ENCODE measurements at places on chromosomes 11 and 22. TPM values are rescaled to one million over a fixed set of nuclear protein-coding genes. Genes with fewer than 3 reads are reported as not detected.

- DNase-seq, result no peak
These were observed 56.8 kb upstream of the GAB2 start for GRCh38 chr11:78474451-78474850.

The OR5B21 gene
- total RNA-seq, result not detected

The CARNS1 gene
- total RNA-seq, result 0.38 TPM

- DNase-seq, result no peak
These were observed 233.7 kb upstream of the CADM1 start for GRCh38 chr11:115737875-115738274.

DNA sequence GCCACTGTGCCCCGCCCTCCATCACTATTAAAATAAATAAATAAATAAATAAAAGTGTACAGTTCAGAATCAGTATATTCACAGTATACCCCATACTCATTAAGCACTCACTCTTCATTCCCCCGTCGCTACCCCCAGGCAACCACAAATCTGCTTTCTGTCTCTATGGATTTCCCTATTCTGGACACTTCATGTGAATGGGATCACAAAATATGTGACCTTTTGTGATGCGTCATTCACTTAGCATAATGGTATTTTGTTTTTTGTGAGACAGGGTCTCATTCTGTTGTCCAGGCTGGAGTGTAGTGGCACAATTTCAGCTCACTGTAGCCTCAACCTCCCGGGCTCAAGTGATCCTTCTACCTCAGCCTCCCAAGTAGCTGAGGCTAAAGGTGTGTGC, 52.8 kb downstream of the RBX1 start:
- DNase-seq, result no peak

DNA sequence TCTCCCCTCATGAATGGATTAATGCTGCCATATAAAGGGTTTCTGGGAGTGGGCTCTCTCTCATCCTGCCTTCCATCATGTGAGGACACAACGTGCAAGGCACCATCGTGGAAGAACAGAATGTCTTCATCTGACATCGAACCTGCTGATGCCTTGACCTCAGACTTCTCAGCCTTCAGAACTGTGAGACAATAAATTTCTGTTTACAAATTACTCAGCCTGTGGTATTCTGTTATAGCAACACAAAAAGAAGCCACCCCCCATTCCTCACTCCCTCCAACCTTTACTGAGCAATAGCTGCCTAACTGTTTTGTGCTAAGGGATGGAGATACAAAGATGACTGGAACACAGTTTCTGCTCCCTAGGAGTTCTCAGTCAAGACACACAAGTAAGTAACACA, 106.1 kb upstream of the PLET1 start:
- DNase-seq, result no peak

The PRRG4 gene
- 48.1 TPM for total RNA-seq

GRCh38 chr22:49481659-49482399, 345.8 kb downstream of the BRD1 start:
- no peak for DNase-seq

The PNPLA5 gene
- not detected for total RNA-seq

DNA sequence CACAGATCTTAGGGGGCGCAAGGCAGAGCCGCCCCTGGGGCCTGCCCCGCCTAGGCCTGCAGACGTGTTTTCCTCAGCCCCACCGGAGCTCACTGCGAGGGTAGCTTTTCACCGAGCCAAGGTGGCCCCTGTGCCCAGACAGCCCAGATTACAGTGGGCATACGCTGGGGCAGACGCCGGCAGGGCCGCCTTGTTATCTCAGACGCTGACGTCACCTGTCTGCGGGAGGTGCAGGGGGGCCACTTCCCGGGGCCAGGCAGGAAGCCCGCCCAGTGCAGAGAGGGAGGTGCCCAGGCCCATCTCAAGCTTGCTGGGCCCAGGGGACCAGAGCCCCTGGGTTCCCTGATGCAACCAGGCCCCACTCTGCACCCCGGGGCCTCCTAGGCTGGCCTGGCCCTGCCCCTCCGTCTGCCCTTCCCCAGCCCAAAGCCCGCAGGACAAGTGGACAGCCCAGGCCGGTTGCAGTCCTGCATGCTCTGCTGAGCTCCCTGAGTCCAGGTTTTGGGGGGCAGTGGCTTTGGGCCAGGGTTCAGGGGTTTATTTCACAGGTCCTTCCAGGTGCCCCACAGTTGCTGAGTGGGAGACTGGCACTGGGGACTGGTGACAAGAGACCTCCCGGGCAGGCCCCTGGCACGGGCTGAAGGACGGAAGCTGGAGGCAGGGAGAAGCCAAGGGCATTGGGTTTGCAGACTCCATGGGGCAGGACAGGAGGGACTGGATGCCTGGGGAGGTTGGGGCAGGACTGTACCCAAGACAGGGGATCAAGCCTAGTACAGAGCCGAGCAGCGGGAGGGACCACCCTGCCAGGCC, 38.6 kb downstream of the IGF2 start:
- no peak for DNase-seq

The TECTA gene
- total RNA-seq, result not detected

GRCh38 chr22:32619614-32620426, 145.2 kb downstream of the FBXO7 start:
- DNase-seq, result no peak

DNA sequence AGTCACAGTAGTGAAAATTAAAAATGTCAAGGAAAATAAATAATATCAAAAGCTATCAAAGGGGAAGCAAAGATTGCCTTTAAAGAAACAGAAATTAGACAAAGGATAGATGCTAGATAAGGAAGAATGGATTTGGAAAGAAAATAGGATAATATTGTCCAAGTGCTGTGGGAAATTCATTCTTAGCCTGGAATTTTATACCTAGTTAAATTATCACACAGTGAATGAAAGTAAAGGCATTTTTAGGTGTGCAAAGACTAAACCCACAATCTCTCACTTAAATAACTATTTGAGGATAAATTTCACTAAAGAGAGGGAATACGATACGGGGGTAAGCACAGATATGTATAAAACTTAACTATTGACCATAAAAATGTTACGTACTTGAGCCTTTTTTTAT, 511.1 kb downstream of the TMEM135 start:
- DNase-seq, result no peak

The OVCH2 gene
- 2.1 TPM for total RNA-seq

The MRGPRF gene
- total RNA-seq, result 14.3 TPM

The CCDC134 gene
- 9.0 TPM for total RNA-seq

GRCh38 chr11:119721129-119722120, 7.6 kb downstream of the NECTIN1 start:
- DNase-seq, result no peak

- no peak for DNase-seq
These were observed 28.4 kb downstream of the CARS1 start for GRCh38 chr11:3028813-3029212.

The DLG2 gene
- 2.9 TPM for total RNA-seq

The MS4A6E gene
- total RNA-seq, result not detected

DNA sequence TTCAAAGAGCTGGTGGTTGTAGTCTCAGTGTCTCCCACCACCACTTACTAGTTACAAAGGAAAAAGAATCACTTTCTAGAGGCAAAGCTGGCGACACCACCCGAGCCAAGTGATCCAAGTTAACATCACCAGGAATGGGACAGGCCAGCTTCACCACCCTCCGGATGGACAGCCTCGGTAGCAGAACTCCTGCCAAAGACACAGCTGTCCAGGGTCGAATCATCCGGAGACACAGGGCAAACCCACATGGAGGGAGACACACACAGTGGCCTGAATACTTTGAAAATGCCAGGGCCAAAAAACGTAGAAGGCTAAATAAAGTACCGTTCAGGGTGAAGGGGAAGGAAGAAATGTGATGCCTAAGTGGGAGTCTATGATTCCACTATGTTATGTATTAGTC, 33.1 kb downstream of the KCNQ1 start:
- DNase-seq, result no peak

The DBX1 gene
- not detected for total RNA-seq

DNA sequence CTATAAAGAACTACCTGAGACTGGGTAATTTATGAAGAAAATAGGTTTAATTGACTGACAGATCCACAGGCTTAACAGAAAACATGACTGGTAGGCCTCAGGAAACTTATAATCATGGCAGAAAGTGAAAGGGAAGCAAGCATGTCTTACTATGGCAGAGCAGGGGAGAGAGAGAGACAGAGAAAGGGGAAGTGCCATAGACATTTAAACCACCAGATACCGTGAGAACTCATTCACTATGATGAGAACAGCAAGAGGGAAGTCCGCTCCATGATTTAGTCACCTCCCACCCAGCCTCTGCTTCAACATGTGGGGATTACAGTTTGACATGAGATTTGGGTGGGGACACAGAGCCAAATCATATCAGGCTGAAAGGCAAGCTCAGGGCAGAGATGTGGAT, 327.1 kb upstream of the DDI1 start:
- DNase-seq, result no peak

DNA sequence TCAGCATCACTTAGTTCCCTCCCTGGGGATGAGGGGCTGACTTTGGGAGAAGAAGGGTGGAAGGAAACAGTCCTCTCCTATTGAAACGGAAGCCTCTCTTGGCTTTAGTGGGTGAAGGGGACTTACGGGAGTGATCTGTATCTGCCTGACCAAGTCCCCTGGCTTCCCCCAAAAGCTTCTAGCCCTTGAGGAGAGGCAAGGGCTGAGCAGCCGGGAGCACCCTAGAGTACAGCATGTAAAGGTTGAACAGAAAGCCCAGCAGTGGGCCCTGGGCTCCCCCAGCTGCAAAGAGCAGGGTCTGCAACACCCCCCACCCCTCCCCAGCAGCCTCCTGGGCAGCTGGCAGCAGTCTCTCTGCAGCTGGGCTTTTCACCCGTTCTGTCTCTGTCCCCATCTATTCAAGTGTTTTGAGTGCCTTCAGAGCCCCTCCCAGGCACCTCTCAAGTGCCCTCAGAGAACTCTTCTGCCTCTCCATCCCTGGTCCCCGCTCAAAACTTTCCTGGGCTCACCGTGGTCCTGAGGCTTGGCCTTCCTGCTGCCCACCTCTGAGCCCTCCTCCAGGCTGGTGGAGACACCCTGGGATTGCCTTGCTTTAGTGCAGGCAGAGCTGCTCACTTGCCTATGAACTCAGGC, 2.7 kb downstream of the CAPN5 start:
- no peak for DNase-seq

- no peak for DNase-seq
These were observed 99.8 kb downstream of the ZBTB16 start for GRCh38 chr11:114159320-114159719.

The FUT4 gene
- 6.1 TPM for total RNA-seq

The MUC6 gene
- not detected for total RNA-seq

DNA sequence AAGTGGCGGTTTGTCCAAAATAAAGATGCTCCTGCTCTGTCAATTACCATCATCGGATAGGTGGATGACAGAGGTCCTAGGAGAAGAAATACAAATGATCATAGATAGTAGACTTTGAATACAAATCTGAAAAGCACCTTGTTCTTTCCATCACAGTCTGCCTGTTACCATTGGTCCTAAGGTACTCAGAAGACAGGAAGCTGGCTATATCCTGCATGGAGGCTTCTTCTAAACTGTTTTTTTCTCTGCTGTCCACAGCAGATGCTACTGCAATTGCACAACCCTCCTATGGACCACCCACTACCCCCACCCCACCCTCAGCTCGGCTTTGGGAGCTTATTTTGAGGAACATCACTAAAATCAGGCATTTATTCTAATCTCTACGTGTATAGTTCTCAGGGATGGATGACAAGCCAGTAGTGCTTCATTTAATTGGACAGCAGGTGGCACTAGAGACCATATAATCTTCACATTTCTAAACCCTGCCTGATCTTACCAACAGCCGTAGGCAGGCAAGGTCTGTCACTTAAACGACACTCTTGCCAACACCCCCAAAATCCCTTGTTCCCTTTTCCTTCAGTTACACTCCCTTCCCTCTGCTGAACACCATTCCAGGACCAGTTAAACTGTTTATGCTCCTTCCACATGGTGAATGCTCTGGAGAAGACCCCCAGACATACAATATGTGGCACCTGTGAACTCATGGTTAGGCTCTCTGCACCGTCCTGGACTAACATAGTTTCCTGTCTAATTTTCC, 6.6 kb upstream of the PTS start:
- DNase-seq, result no peak

The INS gene
- total RNA-seq, result not detected

DNA sequence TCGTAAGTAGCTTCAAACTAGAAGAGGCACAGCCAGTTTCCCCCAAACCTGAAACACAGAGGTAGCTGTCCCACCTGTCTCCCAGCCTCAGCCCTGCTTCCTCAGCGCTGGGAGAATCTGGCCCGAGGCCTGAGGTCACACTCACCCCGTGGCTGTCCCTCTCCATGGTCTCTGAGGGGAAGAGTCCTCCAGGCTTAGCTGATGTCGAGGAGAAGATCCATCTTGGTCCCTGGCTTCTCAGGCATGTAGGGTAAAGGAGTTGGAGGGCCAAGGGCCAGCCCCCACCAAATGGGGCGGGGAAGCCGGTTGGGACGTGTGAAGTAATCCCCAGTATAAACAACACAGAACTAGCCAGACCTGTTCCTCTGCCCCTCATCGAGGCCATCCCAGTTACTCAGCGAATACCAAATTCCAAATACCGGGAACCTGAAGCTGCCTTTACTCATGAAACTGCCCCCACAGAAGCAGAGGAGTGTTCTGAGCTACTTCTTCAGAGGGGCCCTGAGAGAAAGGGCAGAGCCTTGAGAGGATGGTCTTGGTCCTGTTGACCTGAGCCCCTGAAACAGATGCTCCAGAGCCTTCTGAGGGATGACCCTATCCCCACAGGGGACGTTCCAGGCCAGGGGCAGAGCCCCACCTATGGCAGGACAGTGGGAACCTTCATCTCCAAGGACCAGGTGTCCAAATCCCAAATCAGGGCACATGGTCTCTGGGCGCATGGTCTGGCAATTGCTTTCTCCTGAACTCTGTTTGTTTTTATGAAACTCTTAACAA, at the start of gene TMPRSS13:
TSS of gene TMPRSS13 (minus strand) at position 261 of the 774 bp plus-strand sequence. CDS start at position 166, 95 bp downstream.
- DNase-seq, result no peak

DNA sequence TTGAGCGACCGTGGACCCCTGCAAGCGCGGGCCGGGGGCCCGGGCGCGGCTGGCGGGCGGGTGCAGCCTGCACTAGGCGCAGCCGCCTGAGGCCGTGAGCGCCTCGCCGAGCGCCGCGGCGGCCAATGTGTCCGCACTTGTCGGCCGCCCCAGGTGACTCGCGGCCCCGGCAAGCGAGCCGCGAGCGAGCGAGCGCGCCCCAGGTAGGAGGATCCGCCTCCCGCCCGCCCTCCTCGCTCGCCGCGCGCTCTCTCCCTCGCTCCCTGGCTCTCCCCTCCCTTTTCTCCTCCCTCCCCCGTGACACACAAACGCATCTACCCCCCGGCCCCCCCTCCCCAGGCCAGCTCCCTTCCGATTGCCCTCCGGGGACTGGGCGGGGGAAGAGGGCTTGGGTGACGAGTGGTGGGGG, at the start of gene WNT7B:
TSS of gene WNT7B (minus strand) at position 160 of the 409 bp plus-strand sequence. CDS start 408 bp downstream, outside the sequence.
- no peak for DNase-seq

The OVOL1 gene
- 29.8 TPM for total RNA-seq

DNA sequence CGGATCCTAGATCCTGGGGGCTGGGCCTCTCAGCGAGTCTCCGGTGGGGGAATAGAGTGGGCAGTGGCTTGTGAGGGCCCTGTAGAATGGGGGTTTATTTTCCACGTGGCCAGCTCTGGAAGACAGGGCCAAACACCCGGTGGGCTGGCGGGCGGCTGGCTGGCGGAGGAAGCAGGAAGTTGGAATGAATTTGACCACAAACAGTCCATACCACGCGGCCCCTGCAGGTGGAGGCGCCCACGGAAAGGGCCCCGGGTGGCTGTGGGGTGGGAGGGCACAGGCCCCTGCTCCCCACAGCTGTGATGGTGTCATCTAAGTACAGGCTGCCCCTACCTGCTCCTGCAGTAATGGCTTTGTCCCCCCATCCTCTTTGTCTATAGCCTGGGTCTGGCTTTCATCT, 15.1 kb downstream of the MCAT start:
- DNase-seq, result no peak

The SLC43A3 gene
- total RNA-seq, result 54.1 TPM

The DEUP1 gene
- not detected for total RNA-seq
